ENCODE measurements at places on chromosomes 11 and 22.

GRCh38 chr11:9787981-9788521 lies 124.2 kb downstream of the SWAP70 start:
- no peak for DNase-seq

DNA sequence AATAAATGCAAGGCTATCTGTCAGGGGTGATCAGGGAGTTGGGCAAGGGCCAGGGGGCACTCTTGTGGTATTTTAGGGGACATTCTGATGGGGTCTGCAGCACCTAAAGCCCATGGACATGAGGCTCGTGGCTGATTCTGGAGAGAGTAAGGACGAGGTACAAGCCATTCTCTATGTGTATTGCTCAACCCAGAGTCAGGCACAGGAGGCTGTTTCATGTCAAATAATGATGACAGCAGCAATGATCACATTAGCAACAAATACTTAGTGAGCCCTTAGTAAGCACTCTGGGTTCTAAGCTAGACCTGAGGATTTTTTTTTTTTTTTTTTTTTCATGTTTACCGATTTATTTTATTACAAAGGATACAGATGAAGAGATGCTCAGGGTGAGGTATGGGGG lies 83.5 kb upstream of the THY1 start:
- DNase-seq = no peak

DNA sequence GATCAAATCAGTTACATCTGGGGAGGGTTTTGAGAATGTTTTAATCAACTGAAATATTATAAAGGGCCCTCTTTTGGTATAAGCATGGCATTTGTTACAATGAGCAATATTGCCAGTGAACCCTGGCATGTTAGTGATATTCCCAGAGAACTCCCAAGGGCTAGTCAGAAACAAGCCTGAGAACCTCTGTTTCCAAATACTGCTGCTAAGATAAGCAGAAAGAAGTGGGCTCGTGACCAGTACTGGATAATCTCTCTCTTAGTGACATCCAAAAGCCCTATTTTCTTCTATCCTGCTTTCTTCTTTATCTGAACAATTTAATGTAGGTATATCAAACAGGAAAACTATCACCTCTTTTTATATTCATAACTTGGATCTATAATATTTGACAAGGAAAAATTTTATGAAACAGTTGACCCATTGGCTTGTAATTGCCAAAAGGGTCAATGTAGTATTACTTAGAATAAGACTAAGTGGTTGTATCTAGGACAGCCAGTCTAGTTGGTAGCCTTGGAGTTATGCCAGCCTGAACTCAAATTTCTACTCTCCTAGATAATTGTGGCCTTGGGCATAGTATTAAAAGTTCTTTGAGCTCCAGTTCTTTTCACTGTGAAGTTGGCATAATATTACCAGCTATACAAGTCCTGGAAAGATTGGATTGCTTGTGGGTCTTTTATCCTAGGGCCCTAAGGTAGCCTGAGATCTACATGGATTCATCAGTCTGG lies 15.7 kb downstream of the CAT start:
- DNase-seq = no peak

DNA sequence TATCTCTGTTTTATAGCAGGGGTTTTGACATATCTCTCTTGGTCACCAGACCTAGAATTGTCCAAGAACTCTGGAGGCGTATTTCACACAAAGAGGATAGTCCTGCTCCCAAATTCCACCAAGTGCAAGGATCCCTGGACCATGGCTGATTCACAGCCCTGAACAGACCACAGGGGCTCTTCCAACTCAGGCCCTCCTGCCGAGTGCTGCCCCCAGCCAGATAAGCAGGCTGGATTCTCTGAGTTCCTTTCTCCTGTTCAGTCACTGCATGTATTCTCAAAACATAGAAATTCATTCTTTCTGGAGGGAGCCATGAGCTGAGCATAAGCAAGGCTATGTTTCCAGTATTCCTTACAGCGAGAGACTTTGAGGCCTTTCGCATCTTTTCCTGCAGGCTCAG lies 13.4 kb upstream of the PLEKHB1 start:
- no peak for DNase-seq

DNA sequence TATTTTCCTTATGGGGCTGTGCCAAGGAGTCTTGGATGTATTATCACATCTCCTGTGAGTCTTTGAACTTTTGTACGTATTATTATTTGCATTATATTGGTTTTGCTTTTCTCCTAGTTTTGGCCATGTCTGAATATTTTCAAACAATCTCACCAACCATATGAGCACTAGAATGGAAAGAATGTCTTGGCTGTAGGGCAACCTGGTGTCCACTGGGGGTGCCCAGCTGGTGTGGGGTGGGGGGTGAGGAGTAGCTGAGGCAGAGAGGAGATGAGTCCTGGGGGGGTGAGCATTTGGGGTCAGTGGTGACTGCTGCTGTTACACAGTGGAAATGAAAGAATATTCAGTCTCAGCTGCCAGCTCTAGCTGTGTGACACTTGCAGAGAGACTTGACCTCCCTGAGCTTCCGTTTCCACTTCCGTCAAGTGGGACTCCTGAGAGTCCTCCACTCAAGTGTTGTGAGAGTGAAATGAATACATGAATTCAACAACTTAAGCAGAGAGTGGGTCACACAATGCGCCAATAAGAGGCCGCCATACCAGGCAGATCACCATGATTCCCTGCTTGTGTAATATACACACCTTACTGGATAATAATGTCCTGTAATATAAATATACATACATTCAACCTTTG lies 12.7 kb upstream of the PVALB start:
- DNase-seq = no peak

- DNase-seq = no peak
These were observed 557 bp downstream of the GTPBP1 start for GRCh38 chr22:38706101-38706900.

DNA sequence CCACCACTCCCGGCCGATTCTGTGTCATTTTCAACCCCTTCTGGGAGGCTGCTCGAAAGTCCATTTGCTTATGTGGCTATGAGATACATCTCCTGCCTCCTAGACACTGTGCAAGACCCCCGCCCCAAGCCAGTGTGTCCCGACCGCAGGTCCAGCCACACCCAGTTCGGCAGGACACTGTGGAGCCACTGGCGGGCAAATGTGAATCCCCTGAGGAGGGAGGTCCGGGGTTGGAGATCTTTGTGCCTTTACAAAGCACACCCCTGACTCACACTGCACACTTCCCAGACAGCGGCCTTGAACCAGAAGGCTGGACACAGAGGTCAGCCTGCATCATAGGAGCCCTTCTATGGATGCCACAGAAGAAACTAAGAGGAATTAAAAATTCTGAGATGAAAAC lies 17.4 kb downstream of the FXYD6 start:
- no peak for DNase-seq

DNA sequence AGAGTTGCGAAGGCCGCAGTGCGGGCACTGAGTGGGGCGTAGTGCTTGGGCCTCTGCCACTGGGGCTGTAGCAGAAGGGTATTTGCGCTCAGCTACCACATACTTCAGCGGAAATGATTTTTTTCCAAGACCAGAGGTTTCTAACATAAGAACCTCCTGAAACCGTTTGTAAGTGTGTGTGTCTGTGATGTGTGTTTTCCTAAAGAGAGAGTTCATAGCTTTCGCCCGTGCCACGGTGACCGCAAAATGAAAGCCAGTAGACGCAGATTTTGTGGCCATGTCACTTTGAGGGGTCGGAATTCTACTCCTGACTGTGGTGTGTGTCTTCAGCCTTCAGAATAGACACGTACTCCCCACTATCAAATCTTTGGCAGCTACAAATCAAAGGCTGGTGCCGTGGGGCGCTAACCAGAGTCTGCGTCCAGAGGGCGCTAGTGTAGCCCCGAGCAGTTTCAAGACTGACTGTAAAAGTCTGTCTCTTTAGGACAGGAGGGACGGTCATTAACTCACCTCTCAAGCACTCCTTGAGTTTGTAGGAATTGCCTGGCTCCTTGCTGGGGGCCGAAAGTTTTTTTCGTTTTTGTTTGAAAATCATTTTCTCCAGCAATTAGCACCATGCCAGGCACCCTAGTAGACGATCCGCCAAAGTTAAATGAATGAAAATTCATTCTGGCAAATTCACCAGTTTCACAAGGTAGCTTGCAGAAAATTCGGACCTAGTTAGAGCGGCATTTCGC lies 2.5 kb upstream of the CALCA start:
- DNase-seq = peak; percentile 76

GRCh38 chr22:23012081-23012622 lies 58.2 kb upstream of the GNAZ start:
- no peak for DNase-seq

DNA sequence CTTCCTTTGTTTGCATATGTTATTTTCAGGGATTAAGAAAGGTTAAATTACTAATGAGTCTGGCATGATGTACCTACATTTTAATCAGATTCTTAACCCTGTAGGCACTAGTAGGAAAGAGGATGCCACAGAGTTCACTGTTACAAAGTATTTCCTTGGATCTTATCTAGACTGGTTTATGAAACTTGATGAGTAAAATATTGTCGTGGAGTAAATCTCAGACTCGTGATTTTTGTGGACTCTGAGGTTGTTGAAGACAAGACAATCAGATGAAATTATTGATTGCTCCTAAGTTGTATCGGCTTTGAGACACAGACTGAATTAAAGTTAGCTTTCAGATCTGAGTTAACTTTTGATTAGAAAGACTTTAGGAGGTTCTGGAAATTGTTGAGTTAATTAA lies 6.0 kb downstream of the KMT2A start:
- DNase-seq = no peak

GRCh38 chr11:76206327-76207081 lies at the start of gene WNT11:
Gene WNT11 (minus strand): TSS chr11:76206502. CDS start chr11:76206407, 95 bp downstream.
- DNase-seq = peak; percentile 81

DNA sequence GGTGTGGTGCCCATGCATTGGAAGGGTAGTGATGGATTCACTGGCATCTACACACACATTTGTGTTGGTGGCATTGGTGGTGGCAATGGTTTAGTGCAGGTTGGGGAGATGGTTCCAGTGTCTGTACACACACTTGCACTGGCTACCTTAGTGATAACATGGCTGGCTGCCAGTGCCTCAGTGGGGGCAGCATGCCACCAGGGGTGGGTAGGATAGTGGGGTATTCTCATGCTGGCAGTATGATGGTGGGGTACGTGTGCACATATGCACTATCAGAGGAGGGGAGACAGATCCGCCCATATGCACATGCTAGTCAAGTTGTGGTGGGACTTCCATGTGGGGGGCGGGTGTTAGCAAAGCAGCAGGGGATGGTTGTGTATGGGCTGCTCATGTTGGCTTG lies 7.1 kb upstream of the OR8K3 start:
- DNase-seq = no peak

- DNase-seq = no peak
These were observed 606 bp downstream of the RASSF7 start for GRCh38 chr11:561148-562003.

GRCh38 chr11:66875378-66875777 lies 18.5 kb downstream of the LRFN4 start:
- no peak for DNase-seq

GRCh38 chr22:47627556-47628253 lies 865.3 kb downstream of the TBC1D22A start:
- DNase-seq = no peak

- DNase-seq = no peak
These were observed 77.7 kb upstream of the SORL1 start for GRCh38 chr11:121374286-121374985.

DNA sequence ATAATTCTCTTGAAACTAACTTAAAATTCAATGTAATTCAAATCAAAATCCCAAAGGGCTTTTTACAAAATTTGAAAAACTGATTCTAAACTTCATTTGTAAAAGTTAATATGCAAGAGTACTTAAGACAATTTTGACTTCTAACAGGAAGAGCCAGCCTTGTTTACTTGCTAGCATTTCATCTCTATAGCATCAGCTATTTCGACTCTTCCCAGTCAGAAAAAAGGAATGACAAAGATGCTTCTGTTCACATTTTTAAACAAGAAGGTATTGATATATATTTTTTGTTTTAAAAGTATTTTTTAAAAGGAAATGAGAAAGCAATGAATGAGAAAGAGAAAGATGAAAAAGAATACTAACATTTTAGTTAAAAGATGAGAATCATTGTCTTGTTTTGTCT lies 16.4 kb downstream of the SLN start:
- DNase-seq = no peak

DNA sequence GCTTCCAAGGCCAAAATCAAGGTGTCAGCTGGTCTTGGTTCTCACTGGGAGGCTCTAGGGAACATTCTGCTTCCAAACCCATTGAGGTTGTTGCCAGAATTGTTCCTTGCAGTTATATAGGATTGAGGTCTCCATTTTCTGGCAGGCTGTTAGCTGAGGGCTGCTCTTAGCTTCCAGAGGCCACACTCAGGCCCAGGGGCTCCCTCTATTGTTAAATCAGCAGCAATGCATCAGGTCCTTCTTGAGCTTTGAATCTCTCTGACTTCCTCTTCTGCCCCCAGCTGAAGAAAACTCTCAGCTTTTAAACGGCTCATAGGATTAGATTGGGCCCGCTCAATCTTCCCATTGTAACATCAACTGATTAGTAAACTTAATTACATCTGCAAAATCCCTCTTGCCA lies 39.3 kb upstream of the BSX start:
- DNase-seq = no peak

DNA sequence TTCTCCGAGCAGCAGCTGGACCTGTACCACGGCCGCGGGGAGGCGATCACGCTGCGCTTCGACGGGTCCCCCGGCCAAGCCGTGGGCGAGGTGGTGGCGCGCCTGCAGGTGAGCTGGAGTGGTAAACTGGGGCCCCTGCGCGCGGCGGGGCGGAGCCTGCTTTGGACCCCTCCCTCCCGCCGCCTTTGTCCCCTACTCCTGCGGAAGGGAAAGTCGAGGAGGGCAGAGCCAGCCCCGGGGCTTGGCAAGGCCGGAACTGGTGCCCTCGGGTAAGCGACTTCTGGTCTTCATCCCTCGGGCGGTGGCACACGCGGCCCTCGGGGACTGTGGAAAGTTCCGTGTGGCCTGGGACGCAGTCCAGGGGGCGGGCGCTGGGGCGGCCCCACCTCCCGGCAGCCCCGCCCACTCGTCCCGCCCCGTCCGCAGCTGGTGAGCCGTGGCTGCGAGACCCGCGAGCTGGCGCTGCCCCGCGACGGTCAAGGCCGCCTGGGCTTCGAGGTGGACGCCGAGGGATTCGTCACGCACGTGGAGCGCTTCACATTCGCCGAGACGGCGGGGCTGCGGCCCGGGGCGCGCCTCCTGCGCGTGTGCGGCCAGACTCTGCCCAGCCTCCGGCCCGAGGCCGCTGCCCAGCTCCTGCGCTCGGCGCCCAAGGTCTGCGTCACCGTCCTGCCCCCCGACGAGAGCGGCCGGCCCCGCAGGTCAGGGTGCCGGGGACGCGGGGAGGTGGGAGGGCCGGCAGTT lies 9.2 kb downstream of the SIPA1 start:
- DNase-seq = peak; percentile 83

Measured in spleen (tissue), 13 donors.